ENCODE measurements at places on chromosomes 16 and 17. TPM values are rescaled to one million over a fixed set of nuclear protein-coding genes. Genes with fewer than 3 reads are reported as not detected.

Gene LGALS9
- total RNA-seq = 46.3 TPM

Gene MYH2
- not detected for total RNA-seq

Gene DOC2B
- 0.25 TPM for total RNA-seq

Gene AGRP
- not detected for total RNA-seq

Gene TMEM101
- 32.3 TPM for total RNA-seq

Gene TMEM186
- total RNA-seq = 15.0 TPM

Gene DNASE1L2
- 1.1 TPM for total RNA-seq

Gene NDE1
- total RNA-seq = 106 TPM

Gene RAB37
- 18.1 TPM for total RNA-seq

Gene CARD14
- not detected for total RNA-seq

Gene RAPGEFL1
- 6.6 TPM for total RNA-seq

Gene STH
- total RNA-seq = not detected

Gene CA5A
- total RNA-seq = 0.22 TPM

Gene FN3K
- 4.3 TPM for total RNA-seq

Gene ATPAF2
- total RNA-seq = 28.7 TPM

Gene OR4D1
- total RNA-seq = 0.34 TPM

Gene CALB2
- total RNA-seq = not detected
